WERI-Rb-1 (cell line): ENCODE measurements at places on chromosomes 11 and 22.

GRCh38 chr11:94028436-94028835 lies 7.3 kb downstream of the HEPHL1 start:
- no peak for DNase-seq

GRCh38 chr22:46834021-46834737 lies 71.7 kb downstream of the TBC1D22A start:
- DNase-seq = no peak

DNA sequence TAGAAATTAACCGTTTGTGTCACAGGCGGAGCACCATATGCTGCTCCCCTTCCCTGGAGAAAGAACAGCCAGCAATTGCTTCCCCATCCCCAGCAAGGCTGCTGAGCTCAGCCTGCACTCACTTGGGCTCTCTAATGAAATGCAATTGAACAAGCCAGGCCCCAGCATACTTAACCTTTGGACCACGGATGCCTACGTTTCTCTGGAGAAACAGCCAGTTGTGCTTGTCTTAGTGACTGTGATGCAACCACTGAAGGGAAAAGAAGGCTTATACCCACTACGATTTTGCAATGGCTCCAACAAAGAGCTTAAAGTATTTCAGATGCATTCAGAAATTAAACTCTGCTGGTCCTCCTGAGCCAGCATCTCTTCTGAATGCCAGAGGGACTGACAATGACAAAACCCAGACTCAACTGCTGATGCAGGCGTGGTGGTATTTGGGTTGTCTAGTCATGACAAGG lies 51.3 kb upstream of the SESN3 start:
- no peak for DNase-seq

DNA sequence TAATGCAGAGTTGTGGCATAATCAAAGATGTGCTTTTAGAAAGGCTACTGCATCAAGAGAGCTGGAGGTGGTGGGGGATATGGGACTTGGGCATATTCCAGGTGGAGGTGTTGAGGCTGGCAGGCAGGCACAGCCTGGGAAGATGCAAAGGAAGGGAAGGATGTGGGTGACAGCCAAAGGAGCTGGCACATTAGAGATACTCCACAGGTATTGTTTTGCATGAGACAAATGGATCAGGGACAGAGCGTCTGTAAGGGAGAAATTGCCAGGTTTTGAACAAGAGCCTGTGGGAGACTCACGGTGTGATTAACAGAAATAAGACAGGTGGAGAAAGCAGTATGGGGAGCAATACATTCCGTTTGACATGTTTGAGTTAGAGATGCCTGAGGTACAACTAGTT lies 263.7 kb downstream of the NELL1 start:
- DNase-seq = no peak

GRCh38 chr11:81899156-81899555 lies 834.5 kb downstream of the FAM181B start:
- no peak for DNase-seq

DNA sequence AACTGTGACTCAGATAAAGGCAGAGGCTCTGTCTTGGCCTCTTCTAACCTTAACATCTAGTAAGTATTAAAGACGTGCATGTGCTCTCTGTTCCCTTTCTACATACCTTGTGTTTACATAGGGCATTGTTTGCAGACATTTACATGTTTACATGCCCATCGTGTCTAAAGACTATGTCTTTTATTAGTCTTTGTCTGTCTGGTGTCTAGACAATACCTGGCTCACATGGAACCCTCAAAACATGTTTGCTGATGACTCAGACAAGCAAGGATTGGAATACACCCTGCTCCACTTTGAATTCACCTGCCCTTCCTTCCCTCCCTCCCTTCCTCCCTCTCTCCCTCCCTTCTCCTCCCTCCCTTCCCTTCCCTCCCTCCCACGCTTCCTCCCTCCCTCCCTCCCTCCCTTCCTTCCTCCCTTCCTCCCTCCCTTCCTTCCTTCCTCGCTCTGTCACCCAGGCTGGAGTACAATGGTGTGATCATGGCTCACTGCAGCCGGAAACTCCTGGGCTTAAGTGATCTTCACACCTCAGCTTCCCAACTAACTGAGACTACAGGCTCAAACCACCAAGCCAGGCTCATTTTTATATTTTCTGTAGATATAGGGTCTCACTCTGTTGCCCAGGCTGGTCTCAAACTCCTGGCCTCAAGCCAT lies 23.7 kb upstream of the SORL1-AS1 start:
- no peak for DNase-seq
